NB4 (cell line): ENCODE measurements at places on chromosomes 3 and 15.

- DNase-seq: peak; percentile 93
These were observed 33.9 kb downstream of the GRK7 start for GRCh38 chr3:141796889-141797781.

DNA sequence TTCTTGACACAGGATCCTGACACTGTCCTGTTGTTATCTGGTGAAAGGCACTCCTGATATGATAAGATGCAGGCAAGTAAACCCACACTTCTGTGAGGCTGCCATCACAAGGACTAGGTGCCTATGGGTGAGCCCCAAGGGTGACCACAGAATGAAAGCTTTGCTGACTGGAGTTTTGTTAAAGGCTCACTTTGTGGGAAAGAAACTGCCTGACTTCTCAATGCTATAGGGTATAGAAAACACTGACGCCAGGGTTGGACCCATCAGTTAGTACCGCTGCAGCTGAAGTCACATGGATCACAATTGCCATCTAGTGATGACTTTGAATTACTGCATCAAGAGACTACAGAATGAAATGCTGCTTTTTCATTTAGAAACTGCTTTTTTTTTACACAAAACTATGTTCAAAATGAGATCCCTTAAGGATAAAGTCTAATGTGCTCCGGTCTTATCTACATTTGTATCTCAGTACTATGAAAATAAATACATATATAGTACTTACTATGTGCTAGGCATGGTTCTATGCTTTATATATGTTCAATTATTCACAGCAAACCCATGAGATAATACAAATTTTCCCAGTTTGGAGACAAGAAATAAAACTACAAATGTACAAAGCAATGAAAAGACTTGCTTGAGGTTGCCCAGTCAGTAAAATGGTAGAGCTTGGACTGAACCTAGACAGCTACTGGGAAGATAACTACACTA, 64.2 kb upstream of the CMSS1 start:
- DNase-seq: peak; percentile 66

- no peak for DNase-seq
These were observed 7.6 kb upstream of the P2RY1 start for GRCh38 chr3:152827313-152827712.

DNA sequence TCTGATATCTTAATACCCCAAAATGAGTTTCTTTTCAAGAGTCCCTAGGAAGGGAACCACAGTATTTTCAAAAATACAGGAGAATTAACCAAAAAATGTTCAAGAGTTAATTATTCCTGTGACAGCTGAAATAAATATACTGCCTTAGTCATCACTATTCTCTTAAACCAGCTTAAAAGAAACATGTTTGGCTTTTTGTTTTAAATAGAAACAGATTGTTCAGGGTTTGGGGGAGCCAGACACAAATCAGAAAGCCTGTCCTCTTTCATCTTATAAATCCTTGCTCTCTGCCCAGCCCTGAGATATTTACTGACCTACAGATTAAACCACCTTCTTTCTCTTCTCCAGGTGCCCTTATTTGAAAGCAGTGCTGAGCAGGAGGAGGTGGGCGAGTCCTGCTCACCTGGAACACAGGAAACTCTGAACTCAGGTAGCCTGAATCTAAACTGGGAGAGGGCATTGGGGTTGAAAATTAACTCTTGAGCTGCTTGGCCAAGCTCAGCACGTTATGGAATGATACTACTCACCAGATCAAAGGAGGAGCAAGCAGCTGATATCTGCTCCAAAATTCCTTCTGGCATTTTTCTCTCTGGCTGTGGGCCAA, 84.1 kb upstream of the SPRED1 start:
- DNase-seq: no peak

GRCh38 chr3:31142139-31142538, 247.7 kb upstream of the GADL1 start:
- DNase-seq: no peak

DNA sequence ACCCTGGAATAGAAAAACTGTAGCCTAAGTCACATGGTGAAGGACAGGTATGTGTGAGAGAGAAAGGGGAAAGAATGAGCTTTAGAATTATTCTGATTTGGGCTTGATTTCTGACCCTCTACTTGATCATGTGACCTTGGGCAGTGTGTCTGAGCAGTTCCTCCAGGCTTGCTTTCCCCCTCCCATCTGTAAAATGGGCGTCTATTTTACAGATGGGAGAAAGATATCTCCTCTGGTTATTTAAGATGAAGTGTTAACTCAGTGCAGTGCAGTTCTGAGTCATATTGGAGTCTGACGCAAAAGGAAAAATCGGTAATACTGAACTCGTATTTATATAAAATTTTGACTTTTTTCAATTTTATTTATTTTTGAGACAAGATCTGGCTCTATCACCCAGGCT, 38.1 kb upstream of the LMOD3 start:
- no peak for DNase-seq

GRCh38 chr15:43948691-43949325, 122.0 kb downstream of the WDR76 start:
- no peak for DNase-seq

DNA sequence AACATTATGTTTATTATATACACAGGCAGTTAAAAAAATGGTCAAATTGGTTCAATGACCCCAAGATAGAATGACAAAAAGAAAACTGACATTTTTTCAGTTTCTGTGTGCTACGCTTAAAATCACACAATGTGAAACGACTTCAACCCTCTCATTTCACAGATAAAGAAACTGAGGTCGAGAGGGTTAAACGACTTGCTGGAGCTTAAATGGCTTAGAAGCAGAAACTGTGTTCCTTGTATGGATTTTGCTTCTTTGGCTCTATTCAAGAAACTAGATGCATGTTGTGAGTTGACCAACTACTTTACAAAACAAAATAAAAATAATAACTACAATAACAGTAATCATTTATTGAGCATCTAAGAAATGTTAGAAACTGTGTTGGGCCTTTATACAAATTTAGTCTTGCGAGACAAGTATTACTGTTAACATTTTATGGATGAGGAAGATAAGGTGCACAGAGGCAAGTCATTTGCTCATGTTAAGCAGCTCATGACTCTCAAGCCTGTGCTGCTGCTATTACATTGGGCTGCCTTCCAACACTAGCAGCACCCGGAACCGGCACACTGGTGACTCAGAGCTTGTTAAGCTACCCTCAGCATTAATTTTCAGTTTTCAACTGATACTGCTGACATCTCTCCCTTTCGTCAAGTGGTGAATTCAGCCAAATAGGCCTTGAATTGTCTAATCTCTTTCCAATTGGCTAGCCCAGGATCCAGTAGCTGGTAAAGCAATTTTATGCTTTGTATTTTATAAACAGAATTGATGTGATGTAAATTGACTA, 487.6 kb downstream of the NAALADL2 start:
- DNase-seq: no peak

DNA sequence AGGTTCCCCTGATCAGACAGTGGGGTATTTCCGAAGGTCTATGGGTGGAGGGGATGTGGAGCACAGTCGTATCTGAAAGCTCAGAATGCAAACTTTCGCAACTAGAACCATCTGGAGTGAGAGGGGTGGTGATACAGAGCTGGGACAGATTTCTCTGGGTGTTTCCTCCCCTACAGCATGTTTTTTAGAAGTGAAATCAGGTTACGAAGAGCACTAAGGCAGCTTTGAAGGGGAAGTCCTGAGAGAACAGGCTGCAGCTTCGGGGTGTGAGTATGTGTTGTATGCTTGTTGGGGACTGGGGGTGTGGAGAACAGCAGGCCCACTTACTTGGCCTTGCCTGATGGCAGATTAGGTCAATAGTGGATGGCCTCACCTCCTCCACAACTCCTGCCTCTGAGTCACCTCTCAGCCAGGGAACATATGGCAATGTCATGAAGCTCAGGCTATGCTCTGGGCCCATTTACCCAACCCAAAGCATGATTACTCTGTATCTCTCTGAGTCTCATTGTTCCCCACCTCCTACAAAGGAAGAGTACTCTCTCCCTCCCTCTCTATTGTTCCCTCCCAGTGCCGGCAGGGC, 107.2 kb upstream of the RASGRP1 start:
- no peak for DNase-seq

GRCh38 chr3:133935843-133936769, 40.4 kb upstream of the RAB6B start:
- DNase-seq: no peak

- peak; percentile 18 for DNase-seq
These were observed 747 bp downstream of the NSUN3 start for GRCh38 chr3:94063496-94064119.

GRCh38 chr3:46825450-46825849, 37.8 kb downstream of the MYL3 start:
- DNase-seq: no peak

DNA sequence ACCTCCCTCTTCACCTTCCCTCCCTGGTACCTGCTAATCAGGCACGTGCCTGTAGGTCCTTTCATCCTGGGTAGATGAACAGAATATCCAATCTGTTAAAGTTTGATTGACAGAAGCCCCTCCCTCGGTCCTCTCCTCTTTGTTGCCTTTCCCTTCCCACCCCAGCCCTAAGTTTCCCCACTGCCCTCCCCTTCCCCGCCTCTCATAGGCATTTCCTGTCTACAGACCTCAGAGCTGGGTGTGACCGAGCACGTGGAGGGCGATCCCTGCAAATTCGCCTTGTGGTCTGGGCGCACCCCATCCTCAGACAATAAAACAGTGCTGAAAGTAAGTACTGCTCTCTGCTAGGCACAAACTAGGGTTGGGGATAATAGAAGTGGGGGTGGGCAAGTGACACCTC, 239.2 kb upstream of the UMPS start:
- DNase-seq: no peak

- DNase-seq: no peak
These were observed 15.3 kb downstream of the FLNB start for GRCh38 chr3:58023531-58023930.

- no peak for DNase-seq
These were observed 128.0 kb downstream of the ATP8B4 start for GRCh38 chr15:49990835-49991545.

GRCh38 chr3:190009614-190010013, 111.1 kb downstream of the P3H2 start:
- no peak for DNase-seq

- no peak for DNase-seq
These were observed 304.1 kb downstream of the MCTP2 start for GRCh38 chr15:94535298-94536048.

DNA sequence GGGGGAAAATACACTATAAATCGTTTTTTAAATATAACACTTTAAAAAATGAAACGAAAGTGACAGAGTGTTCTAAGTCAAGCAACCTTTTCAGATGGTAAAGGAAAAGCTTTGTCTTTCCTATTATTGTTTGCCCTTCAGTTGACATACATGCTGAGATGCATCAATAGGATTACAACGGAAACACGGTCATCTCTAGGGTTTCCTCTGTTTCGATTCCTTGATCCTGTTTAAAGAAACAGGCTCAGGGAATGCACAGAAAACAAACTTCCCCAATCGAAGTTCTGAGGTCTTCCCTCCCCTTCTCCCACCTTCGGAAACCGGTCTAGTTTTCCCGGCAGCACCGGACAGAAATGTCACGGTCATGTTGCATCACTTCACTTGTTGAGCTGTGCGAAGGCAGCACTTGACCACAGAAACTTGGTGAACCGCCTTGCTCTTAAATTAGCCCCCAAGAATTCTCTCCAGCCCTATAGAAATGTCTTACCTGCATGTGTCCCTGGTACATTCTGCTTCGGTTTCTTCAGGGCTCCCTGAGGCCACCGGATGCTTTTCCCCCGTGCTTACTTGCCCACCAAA, 556 bp downstream of the PEX5L start:
- peak; percentile 2 for DNase-seq

GRCh38 chr3:176663837-176664831, 533.1 kb downstream of the TBL1XR1 start:
- DNase-seq: peak; percentile 38

DNA sequence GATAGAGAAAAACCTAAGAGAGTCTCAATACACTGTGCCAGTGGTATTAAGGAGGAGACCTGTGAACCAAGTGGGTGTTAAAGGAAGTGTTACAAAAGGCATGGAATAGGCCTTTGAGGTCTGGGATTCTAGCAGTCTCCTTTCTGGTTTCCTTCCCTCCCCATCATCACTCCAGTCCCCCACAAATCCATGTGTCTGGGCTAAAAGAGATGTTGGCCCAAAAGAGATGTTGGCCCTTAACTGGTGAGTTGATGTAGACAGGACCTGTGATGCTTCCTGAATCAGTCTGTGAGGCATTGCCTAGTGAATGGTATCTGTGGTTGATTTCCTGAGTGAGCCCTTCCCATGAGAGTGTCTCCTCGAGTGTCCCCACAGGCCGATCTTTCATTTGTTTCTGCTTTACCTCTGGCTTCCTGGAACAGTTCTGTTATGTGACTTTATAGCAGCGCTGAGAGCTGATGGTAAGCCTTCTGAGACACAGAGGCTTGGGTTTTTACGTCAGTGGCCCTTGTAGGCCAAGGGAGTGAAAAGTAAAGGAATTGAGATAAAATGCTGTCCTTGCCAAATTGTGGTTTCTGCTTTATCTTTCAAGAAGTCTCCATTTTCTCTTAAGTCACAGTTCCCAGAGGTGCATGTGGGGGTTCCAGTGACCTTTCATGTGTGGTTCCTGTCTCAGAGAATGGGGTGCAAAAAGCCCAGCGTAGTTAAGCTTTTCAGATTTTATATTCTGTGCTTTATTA, 87.8 kb downstream of the KLHL25 start:
- peak; percentile 29 for DNase-seq

GRCh38 chr3:41574900-41575299, 375.6 kb downstream of the CTNNB1 start:
- no peak for DNase-seq

DNA sequence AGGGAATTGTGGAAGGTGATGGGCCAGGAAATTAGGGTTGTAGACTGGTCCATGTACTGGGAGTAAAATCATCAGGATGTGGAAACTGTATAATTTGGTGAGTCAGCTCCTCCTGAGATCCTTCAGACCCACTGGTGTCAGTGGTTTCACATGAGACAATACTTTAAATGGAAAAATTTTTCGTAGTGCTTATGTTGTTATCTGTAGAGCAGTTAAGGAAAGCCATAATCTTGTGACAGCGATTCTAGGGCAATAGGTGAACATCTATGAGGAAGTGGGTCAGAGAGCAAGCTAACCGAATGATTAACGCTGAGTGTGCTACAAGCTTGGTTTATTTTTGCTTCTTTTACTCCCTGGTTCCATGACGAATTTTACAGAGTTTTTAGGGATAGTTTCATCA, 200.6 kb downstream of the CADM2 start:
- DNase-seq: no peak

DNA sequence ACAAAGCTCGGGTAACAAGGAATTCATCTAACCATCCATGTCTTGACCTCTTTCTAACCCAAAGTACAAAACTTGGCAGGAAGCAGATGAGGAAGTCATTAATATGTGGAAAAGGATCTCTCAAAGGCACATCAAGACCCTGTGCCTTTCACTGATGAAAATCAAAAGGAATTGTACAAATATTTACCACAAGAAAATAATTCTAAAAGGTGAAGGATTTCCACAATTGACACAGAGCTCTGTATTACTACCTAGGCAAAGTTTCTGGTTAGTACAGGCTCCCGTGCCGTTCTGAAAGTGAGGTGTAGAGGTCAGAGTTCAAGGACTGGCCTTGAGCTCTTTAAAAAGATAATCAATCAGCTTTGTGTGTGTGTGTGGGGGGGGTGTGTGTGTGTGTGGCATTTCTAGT, 239.7 kb upstream of the ICE2 start:
- no peak for DNase-seq

GRCh38 chr15:70562906-70563305, 200.5 kb downstream of the UACA start:
- DNase-seq: no peak
